ENCODE measurements at places on chromosomes 6 and 20.

DNA sequence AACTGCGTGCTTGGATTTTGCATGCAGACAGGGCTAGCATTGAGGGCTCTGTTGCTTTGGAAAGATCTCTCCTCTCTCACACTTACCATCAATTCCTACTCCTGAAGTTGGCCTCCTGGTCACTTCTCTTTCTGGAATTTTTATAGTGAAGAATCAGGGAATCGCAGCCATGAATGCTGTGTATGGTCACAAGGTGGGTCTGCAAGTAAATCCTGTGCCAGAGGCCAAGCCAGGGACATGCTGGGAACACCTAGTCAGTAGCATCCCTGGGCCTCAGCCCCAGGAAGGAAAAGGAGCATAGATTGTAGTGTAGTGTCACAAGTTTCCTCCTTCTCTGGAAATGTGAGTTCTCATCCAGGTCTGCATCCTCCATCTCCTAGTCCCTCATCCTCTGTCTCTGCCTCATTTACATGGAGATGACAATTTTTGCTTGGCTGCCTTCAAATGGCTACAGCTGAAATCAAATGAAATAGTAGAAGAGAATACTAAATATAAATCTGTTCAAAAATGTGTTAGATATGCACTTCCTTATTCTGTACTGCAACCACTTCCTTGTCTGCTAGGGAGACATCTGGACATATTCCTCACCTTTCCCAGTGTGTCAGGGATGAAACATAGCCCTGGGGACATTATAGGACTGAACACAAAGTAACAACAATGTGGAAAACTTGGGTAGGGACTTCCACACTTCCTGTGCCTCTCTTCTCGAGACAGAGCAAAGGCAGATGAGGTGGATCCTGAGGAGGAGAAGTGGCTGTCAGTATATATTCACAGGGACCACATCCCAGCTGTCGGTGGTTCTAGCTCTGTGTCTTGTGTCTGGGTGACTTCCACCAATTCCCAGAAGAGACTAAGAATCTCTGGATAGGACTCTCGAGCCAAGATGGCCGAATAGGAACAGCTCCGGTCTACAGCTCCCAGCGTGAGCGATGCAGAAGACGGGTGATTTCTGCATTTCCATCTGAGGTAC is 17.0 kb downstream of the CST9 start:
- DNase-seq = no peak

DNA sequence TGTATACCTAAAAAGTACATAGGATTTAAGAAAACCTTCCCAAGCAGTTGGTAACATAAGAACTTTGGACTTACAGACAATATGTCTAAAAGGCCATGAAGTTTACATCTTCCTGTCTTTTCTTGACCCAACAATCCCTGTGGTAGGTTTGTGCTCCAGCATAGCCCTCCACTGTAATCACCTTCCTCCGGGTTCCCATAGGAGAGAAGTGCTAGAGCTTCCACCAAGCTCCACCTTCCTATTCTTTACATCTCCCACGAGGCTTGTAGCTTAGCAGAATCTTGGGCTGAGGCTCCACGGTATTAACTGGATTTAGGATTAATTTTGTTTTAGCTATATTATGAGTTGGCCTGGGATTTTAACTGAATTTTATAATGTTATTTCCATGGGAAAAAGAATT is 23.3 kb downstream of the ADGRG6 start:
- DNase-seq = peak; percentile 10

GRCh38 chr6:138001750-138002349 is 105.4 kb downstream of the PERP start:
- DNase-seq = peak; percentile 65

DNA sequence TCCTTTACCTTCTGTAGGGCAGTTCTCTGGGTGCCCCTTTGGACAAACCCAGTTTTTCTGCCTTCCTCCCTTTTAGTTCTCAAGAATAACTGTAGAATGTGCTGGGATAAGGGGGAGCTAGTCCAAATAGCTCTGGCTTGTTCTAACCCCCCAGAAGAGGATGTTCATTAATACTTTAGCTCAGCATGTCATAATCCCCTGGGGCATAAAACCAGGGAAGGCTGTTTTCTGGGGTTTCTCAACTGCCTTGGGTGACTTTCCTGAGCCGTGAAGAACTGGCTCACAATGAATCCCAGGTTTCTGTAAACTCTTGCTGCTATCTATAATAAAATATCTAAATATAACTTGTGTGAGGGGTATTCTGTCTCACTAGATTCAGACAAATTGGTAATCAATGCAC is 44.5 kb upstream of the RNF217 start:
- DNase-seq = no peak

- DNase-seq = no peak
Observed at GRCh38 chr6:112651239-112651638, 304.1 kb downstream of the RFPL4B start.

GRCh38 chr6:40586369-40587201 is 579 bp downstream of the LRFN2 start:
- no peak for DNase-seq

DNA sequence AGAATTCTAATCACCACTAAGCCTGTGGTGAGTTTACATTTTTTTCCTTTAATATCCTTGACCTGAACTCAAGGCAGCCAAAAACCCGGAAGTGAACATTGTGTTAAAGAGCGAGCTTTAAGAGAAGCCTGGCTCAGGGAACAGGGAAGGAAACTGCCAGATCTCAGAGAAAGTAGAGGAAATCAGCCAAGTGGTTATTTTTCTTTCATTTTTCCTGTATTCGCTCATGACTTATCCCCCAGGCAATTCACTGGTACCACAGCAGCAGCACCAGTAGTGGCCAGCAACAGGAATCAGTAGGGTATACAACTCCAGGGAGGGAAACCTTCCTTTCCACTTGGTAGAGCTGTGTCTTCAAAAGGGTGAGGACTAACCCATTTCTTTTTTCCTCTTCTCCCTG is 89.6 kb upstream of the HMGCLL1 start:
- DNase-seq = no peak

DNA sequence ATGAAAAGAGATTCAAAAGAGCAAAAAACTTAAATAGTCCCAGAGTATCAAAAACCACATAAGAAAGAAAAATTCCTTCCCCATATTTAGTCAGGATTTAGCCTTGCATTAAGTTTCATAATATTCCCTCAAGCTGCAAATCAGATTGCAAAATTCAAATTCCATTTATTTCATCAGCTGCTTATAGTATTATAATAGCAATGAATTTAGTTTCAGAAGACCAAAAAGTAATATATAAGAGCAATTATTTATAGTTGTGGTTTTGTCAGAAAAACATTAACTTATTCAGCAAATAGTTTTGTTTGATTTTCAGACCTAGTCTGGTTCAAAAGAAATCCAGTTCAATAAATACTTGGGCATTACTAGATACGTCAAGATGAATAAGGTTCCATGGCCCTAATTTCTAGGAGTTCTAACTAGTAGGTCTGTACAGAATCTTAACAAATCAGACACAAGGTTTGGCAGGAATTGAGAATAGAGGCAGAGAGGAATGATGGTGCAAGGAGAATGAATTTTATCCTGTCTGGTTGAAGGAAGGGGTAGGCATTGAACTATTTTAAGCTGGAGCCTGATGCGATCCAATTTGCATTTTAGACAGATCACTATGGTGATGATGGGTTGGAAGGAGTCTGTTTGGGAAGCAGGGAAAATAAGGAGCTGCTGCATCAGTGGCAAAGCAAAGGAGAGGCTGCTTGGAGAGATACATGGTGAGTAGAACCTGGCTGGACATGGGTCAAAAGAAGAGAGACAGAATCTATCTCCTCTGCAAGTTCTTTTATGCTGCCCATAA is 163.9 kb upstream of the STXBP5 start:
- DNase-seq = no peak

DNA sequence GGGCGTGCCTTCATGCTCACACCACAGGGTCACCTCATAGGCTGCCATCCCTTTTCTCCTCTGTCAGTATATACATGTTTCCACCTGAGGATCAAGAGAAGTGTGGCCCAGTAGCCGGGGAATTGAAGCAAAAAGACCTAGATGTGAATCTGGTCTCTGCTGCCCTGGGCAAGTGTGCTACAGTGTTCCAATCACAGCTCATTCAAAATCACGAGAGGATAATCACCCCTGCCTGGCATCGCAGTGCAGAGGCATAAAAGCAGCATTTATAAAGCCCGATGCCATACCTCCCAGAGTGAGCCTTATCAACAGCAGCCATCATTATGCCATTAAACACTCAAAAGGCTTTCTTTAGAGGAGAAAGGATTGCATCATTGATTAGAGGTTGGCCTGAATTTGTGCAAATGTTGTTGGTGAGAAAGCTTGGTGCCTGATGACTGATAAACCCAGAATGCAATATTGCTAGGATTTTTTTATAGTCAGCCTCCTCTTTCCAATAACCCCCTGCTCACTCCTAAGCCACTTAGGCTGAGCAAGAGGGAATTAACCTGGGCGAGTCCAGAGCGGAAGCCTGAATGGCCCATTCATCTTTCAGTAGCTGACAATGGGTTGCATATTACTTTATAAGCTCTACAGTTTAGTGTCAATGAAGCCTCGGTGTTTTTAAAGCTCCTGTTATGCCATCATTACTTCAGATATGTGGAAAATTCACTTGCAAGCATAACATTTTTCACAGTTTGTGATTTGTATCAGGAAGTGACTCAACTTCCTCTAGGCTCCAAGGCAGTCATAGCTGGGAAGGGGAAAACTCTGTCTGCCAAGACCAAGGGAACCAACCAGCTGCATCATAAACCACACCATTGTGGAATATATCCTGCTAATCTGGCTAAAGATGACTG is 92.5 kb upstream of the NXT1 start:
- peak; percentile 75 for DNase-seq

DNA sequence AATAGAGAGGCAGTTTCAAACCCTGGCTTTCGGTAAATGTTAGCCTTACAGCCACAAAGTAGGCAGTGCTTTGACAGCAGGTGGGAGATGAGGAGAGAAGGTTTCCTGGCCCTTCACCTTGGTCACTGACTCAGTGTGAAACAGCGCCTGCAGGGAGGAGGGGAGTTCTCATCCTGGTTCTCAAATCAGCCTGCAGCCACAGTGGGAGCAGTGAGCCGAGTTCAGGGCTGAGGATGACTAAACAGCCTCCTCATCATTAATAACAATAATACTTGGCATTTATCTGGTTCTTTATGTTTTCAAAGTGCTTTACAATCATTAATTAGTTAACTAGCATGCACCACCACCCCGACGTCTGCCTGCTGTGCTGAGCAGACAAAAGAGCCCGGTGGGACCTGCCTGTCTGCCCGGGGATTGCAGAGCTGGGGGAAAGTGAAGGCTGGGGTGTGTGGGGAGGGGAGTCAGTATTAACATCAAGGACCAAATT is 59.6 kb downstream of the PRDM1 start:
- peak; percentile 79 for DNase-seq

DNA sequence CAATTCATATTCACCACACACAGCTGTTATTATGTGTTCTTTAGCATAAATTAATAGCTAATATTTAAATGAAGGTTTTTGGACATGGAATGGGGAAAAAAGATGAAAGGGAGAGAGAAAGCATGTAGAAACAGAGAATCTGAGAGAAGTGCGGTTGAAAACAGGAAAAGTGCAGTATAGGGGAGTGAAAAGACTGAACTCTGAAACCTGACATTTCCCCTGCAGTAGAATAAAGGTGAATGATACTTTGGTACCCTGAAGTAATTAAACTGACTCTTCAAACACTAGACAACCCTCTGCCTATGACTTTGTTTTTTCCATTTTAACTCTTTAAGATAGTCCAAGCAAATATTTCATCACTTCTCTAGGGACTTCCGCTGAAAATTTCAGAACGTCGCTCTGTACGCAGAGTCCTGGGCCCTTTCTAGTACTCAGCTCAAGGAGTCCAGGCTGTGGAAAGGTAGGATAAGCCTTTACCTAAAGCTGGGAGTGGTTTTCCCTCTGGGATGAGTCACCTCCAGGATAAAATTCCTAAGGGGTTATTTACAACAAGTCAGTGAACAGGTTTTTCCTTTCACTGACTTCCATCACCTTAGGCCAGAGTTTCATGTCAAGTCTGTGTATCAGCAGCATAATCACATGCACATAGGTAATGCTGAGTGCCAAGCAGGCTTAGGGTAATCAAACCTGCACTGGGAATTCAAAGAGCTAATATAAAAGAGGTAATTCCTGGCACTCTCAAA is 614.5 kb downstream of the PKHD1 start:
- no peak for DNase-seq

DNA sequence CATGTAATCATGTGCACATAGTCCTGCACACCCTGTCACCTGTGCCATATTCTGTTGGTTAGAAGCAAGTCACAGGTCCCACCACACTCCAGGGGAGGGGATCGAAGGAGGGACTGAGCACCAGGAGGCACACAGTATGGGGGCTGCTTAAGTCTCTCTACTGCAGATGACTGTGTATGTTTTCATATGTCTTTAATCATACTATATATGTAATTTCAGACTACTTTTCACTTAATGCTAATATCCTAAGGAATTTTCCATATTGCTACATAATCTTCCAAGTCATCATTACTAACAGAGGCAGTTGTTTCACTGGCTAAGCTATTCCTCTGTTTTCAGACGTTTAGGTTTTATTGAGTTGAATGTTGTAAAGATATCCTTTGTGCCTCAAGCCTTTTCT is 10.8 kb downstream of the EFCAB8 start:
- DNase-seq = no peak

- no peak for DNase-seq
Observed at GRCh38 chr6:168540713-168541291, 99.8 kb downstream of the SMOC2 start.

GRCh38 chr6:123962508-123962907 is 158.8 kb downstream of the NKAIN2 start:
- no peak for DNase-seq

DNA sequence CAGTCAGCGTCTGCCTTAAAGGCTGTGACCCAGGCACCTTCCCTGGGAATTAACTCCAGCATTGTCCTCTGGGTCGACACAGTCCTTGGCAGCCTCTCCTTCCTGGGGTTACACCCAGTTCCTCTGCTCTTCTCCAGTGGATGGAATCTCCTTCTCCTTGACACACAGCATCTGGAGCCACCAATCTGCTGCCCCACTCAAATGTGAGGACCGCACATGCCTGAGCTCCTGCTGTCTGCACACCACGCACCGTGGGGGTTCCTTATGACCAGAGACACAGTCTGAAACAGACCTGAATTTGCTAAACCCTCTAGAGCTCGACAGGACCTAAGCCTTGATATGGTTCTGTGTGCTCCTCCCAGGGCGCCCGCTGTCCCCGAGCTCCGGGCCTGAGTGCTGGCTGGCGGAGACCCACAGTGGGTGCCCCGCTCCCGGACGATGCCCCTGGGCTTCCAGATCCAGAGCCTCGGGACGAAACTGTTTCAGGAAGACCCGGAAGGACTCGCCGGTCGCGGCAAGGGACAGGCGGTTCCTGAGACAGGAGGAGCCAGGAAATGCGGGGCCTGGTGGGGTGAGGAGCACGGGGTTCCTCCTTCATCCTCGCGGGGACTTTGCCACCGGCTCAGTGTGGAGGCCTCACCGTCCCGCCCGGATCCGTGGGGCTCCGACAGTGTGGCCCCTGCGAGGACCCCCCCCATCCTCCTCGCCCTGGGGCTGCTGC is 2.5 kb upstream of the RAET1G start:
- DNase-seq = no peak

- peak; percentile 5 for DNase-seq
Observed at GRCh38 chr6:132715204-132715603, 1.3 kb upstream of the VNN1 start.

GRCh38 chr6:43966374-43966658 is 160.9 kb downstream of the MRPL14 start:
- no peak for DNase-seq

- DNase-seq = no peak
Observed at GRCh38 chr6:39218868-39219567, 10.3 kb downstream of the KCNK5 start.

- no peak for DNase-seq
Observed at GRCh38 chr20:2332711-2333110, 36.9 kb downstream of the TGM3 start.
